ENCODE measurements at places on chromosomes 5 and 9.

- no peak for DNase-seq
These were observed 25.0 kb upstream of the CCL28 start for GRCh38 chr5:43437062-43437660.

DNA sequence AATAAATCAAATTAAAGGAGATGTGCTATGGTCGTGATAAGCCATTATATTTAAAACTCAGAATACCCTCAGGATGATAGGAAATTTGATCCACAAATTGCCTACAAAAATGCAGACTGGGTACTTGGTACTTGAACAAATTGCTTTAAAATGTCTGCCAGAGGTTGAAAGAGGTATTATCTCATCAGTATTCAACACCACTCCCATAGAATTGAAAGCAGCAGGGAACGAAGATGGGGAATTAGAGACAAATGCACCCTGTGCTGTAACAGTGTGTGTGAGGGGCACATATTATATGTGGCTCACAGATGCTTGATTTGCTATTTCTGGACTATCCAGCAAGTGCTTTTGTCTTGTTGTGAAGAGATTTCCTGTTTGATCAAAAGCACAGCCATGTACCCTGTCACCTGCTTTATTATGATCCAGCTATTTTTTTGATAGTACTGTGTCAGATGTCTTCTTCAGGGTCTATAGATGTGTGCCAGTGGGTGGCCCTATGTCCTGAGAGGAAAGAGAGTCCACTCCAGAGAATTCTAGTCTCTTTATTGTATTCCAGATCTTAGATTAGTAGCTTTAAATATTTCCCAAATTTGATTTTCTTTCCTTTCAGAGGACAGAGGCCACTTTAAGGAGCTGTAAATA is 120.1 kb downstream of the XRCC4 start:
- no peak for DNase-seq

DNA sequence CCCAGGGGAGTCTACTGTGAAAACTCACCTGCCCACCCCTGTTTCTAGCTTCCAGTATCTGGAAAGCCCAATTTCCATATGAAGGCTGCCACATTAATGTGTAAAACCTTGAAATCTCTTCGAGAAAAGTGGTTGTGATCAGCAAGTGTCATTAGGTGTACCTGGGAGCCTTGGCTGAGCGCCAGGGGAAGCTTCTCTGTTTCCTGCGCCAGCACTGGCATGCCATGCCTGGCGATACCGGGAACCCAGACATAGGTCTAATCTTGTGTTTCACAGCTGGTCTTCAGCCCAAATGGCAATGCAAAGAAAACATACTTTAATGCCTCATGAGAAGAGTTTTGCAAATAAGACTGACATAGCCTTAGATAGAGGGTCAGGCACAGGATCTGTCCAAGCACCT is 101.6 kb downstream of the TENT4A start:
- no peak for DNase-seq

- no peak for DNase-seq
These were observed 13.3 kb downstream of the PDGFRB start for GRCh38 chr5:150142185-150142958.

DNA sequence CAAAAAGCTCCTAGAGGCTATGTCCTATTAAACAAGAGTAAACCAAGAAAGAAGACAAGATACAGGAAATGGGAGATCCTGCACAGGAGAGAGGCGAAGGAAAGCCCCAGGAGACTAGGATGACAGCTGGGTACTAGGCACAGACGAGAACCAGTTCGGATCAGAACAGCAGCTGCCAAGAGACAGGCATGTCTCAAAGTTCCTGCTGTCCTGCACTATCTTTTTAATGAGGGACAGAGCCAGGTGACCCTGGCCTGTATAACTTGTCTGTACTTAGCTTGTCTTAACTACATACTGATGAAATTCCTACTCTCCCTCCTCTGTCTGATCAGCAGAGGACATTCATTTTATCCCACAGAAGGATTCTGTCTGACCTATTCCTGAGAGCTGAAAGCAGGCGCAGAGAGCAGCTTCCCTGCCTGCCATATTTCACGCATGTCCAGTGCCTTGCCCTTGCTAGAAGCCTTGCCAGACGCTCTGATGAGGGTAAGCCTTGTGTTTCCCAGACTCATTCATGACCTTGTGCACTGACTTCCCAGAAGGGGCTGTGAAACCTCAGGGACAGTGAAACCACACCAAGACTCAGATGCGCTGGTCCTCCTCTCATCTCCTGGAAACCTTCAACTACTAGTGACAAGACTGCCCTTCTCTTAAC is 24.7 kb downstream of the TSC1 start:
- no peak for DNase-seq

- DNase-seq = no peak
These were observed 80.3 kb downstream of the EPB41L4A start for GRCh38 chr5:112338681-112339337.
